ENCODE measurements at places on chromosomes 2 and 18.
A peak's percentile ranks its signal among the peaks of the same experiment; 100 is the strongest.

DNA sequence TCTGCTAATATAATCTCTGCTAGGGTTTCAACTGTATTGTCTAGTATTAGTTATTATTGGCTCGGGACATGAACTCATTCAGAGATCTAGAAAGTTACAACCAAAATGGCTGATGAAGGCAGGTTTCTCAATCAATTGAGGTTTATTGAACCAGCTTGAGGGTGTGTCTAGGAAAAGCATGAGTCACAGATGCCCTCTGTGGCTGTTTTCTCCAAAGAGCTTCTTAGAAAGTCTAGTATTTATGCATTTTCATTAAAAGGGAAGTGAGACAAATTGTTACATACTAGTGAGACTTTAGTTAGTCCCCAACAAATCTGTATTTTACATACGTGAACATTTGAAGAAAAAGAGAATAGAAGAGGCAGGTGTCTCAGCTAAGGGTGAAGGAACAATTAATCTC, 23.0 kb upstream of the RTTN start:
- no peak for DNase-seq

DNA sequence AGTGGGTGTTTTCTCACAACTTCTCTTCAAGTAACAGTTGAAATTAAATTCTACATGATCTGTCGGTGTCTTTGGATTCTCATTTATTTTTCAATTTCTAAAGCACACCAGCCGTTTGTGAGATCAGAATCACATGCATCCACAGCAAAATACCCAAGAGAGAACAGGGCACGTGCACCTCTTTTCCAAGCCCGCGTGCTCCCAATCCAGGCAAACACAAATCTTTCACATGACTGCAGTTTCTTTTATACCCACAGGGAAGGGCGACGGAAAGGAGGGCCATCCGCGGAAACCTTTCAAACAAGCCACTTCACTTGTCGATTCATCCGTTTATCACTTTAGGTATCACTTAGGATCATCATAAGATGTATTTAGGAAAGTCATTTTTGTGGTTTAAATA, 13.0 kb upstream of the DAPL1 start:
- no peak for DNase-seq

DNA sequence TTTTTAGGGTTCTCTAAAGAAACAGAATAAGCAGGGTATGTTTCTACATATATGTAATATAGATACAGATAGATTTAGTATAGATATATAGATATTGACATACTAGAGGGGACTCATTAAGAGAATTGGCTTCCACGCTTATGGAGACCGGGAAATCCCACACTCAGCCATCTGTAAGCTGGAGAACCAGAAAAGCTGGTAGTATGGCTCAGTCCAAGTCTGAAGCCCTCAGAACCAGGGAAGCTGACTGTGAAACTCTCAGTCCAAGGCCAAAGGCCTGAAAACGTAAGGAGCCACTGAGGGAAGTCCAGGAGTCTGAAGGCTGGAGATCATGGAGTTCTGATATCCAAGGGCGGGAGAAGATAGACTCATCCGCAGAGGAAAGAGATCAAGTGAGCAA, 441.3 kb upstream of the CDH20 start:
- no peak for DNase-seq

GRCh38 chr18:76588601-76589226, 93.7 kb upstream of the ZNF516 start:
- no peak for DNase-seq

DNA sequence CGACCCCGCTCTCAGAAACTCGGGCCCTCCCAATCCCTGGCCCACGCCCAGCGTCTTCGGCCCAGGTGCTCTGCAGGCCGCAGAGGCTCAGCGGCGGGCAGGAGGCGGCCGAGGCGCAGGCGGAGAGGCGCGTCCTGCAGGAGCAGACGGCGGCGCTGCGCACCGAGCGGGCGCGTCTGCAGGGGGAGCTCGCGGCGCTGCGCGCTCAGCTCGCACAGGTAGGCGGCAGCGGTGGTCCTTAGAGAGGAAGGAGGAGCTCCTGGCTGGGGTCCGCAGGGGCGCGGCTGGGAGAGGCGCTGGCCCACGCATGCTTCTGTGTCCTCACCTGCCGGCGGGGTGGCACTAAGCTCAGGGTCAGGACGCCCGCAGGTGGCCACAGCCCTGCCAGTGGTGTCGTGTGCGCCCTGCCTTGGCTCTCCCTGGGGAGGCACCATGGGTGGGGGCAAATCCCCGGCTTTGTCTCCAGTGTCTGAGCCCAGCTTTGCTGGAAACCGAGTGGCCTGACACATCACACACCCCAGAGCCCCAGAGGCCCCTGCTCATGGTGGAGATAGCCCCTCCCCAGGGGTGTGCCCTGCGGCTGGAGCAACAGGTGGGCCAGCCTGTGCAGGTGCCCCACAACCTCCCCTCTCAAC, 14.9 kb upstream of the SNED1 start:
- peak; percentile 22 for DNase-seq

DNA sequence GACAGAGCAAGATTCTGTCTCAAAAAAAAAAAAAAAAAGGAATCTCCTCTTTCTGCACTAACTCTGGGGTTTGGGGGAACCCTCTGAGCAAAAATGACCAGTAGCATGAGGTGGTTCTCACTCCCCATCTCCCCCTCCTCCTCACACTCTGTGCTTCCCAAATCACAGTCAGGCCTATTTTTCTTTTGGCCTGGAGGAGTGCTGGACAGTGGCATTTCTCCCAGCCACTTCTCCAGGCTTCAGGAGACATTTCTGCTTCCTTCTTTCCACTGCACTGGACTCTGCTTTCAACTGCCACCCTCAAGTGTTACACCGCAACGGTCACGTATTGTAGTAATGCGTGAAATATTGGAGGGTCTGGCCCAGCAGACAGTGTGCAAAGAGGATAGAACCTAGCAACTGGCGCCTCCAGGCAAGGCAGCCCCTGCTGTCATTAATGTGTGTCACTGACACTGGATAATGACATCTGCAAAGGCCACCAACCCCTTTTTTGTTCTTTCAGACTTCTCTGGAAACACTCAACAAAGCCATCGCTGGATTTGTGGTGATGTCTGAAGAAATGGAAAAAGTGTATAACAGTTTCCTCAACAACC, 68.9 kb downstream of the TRABD2A start:
- no peak for DNase-seq

GRCh38 chr2:42095923-42096408, 48.1 kb downstream of the PKDCC start:
- no peak for DNase-seq

GRCh38 chr2:219469186-219469724, 29.4 kb upstream of the GMPPA start:
- DNase-seq, result no peak
